ENCODE measurements at places on chromosomes 2 and 18.

DNA sequence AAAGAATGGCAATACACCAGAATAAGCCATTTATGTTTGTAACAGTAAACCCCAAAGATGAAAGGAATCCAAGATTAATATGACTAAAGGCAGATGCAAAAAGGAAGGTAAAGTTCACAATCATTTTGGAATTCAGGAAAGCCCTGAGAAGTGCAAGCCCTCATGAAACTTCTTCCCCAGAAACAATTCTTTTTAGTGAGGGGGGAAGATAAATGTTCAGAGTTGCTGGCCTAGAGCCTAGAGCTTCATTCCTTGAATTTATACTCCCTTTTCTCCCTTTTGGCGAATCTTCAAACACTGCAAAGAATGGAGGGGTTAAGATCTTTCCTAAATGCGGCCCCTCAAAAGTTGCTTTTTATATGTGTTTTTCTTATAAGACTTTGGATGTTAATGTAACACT is 368.8 kb downstream of the MEIS1 start:
- no peak for DNase-seq

- no peak for DNase-seq
These were observed 12.5 kb downstream of the KCNIP3 start for GRCh38 chr2:95309599-95309998.

- DNase-seq: no peak
These were observed 20.1 kb downstream of the CTLA4 start for GRCh38 chr2:203887677-203888076.

GRCh38 chr2:8080063-8080462 is 601.8 kb upstream of the ID2 start:
- no peak for DNase-seq

GRCh38 chr2:237571551-237571950 is 5.2 kb downstream of the PRLH start:
- DNase-seq: no peak

DNA sequence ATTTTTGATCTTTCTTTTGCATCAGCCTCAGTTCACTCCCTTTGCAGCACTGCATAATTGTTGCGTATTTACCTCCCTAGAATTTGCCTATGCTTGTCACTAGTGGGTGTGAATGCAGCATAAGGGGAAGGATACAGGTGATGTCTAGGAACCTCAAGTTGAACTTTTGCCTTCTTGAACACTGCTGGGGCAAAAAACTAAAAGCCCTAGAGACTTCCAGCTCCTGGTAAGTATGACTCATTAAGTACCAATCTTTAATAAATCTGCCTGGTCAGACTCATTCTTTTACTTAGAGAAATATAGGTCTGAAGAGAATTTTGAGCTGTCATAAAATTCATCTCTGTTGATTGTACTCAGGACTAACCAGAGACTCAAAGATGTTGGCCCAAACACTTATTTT is 547.3 kb upstream of the FANCL start:
- no peak for DNase-seq

DNA sequence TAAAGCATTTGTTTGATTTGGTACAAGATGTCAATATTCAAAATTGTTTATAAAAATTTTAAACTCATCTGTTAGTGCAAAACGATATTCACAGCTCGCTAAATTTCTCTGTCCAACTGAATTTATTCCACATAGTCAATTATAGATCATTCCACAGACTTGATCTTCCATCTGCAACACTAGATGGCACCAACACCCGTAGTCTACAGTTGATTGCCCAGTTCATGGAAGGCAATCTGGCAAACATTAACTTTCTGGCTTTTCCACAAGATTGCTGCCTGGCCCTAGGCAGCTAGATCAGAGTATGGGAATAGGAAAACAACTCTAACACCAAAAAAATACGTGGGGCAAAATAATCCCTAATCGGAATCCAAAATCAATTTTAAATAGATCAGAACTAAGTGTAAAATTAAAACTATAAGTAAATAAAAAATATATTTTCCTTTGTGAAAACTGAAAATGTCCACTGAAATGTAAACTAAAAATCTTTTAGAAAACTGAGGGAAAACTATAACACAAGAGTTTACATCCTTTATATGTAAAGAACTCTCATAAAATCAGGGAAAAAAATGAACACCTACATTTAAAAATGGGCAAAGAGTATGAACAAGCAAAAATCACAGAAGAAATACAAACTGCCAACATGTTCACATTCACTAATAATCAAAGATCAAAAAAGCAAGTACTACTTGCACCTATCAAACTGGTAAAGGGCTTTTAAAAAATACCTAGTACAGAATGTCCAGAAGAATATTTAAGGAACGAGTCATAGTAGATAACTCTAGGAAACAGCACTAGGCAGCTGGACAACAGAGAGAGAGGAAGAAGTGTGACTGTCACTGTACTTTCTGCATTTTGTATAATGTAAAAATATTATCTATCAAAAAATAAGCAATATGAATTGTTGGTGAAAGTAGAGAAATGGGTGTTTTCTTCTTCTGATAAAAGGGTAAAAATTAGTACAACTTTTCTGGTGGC is 35.0 kb downstream of the RTN4 start:
- DNase-seq: no peak

- no peak for DNase-seq
These were observed 151.5 kb downstream of the ERBB4 start for GRCh38 chr2:212387146-212387545.

- peak; percentile 64 for DNase-seq
These were observed 10.0 kb upstream of the ADAM17 start for GRCh38 chr2:9565436-9566153.

Data from RWPE2 (cell line).